NCI-H146 (cell line): ENCODE measurements at places on chromosomes 2 and 18.

DNA sequence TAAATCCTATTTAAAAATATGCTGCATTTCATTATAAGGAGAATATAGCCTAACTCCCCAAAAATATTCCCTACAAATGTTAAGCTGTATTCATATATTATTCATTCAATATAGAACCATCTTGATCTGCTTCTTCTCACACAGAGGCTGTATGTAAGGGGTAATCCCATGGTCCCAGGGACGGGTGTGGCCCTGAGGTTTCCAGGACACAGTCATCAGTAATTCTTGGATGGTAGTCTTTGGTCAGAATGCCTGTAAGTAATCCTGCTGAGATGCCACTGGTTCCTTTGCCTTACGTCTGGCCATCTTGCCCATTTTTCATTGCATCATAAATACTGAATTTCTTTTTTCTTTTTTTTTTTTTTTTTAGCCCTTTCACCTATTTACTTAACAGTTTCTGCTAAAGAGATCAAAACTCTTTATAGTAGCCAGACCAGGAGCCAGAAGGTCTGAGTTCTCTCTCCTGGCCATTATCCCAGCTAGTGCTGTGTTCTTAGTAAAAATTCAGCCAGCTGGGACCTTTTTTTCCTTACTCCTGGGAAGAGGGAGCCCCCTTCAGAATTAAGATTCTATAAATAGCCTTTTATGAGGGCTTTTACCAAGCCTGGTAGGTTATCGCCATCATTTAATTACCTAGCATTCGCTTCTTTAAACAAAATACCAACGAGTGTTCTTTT, 134.9 kb downstream of the SOX11 start:
- no peak for DNase-seq

DNA sequence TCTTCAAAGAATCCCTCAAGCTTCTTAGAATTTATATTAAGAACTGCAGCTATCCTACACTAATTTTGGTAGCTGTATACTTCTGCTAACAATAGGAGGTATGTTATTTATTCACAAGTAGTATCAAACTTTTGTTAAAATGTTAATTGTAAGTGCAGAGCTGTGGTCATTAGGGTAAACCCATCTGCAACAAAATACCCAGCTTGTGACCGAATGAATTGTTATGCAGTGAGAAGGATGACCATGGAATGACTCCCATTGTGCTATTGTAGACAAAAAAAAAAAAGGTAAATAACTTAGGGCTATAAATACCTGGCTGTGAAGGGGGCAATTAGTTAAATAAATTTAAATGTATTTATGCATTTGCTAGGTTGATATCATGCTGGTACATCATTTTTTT, 186.1 kb downstream of the ADCYAP1 start:
- DNase-seq: peak; percentile 84

DNA sequence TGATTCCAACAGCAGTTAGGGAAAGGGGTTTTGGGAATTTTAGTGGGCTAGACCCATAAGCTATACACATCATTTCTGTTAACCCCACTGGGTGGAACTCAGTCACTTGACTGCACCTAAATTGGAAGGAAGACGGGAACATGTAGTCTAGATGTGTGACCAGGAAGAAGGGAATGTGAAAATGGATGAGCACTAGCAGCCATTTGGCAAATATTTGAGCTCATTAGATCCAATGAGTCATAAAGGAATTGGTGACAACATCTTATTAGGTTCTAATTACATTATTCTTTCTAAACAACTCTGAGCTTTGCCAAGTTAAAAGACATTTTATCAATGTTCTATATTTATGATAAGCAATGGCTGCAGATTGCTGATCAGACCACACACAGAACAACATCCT, 400.6 kb downstream of the IRS1 start:
- no peak for DNase-seq

GRCh38 chr2:123609077-123609476, 416.0 kb upstream of the CNTNAP5 start:
- no peak for DNase-seq

- no peak for DNase-seq
Measured at GRCh38 chr2:3610881-3611505, 16.1 kb downstream of the COLEC11 start.

GRCh38 chr2:195057001-195057400, 600.0 kb upstream of the SLC39A10 start:
- no peak for DNase-seq

DNA sequence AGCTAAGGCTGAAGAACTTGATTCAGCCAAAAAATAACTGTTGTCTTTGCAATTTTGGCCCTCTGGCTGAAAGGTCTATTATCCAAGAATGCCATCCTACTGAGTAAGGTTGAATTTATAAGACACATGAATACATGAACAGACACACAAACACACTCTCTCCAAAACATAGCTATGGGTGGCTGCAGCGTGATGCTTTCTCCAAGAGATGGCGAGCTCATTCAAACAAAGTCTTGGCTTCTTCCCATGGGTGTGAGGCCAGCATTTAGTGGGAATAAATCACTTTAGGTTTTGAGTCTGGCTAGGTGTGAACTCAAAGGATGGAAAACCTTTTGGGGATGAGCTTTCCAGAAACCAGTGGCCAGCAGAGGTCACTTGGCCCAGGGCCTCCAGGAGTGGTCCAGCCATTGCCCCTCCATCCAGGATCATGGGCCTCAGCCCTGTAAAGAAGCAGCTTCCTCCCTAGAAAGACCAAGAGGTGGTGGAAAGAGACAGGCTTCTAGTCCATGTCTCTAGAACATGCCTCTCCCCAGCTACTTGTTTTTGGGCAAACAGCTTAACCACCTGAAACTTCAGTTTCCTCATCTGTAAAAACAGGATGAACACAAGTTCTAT, 11.0 kb upstream of the OSR1 start:
- peak; percentile 51 for DNase-seq

- DNase-seq: no peak
Measured at GRCh38 chr18:43680096-43680495, 402.8 kb upstream of the SYT4 start.

DNA sequence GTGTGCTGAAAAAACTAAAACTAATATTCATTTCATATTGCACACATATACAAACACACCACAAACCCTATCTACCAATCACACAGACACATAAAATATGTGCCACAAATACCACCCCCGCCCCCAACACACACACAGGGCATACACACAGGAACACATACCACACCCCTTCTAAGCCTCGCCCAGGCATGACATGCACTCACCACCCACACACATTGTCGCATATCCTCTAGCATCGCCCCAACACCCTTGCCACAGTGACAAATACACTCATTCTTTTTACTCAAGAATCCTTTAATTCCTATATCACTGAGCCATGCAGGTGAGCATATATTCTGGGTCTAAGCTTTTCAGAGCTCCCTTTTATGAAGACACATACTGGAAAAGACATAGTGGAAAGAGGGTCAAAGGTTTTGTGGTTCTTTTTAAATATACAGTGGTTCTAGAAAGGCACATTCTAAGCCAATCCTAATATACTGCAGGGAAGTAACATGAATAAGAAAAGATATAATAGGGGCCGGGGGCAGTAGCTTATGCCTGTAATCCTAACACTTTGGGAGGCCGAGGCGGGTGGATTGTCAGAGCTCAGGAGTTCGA, 24.5 kb upstream of the LCLAT1 start:
- peak; percentile 23 for DNase-seq

DNA sequence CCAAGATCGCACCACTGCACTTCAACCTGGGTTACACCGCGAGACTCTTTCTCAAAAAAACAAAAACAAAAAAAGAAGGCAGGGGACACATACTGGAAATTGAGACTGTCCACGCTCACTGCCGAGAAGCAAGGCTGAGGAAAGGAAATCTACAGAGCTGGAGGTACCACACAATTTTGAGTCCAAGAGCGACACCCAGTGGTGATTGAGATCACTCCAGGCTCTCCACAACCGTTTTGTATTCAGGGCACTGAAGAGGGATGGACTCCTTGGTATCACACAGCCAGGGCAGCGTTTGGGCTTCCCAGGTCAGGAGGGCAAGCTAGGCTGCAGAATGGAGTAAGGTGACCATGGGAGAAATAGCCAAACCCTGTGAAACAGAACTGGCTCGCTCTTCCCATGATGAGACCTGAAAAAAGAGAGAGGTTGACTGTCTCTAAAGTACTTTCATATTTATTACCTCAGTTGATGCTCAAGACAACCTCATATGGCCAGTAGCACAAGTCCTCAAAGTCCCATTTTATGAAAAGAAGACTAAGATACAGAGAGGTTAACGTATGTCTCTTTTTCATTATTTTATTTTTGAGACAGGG, 74.5 kb upstream of the YPEL5 start:
- peak; percentile 45 for DNase-seq

- DNase-seq: no peak
Measured at GRCh38 chr2:44956843-44957242, 15.3 kb downstream of the SIX3 start.

DNA sequence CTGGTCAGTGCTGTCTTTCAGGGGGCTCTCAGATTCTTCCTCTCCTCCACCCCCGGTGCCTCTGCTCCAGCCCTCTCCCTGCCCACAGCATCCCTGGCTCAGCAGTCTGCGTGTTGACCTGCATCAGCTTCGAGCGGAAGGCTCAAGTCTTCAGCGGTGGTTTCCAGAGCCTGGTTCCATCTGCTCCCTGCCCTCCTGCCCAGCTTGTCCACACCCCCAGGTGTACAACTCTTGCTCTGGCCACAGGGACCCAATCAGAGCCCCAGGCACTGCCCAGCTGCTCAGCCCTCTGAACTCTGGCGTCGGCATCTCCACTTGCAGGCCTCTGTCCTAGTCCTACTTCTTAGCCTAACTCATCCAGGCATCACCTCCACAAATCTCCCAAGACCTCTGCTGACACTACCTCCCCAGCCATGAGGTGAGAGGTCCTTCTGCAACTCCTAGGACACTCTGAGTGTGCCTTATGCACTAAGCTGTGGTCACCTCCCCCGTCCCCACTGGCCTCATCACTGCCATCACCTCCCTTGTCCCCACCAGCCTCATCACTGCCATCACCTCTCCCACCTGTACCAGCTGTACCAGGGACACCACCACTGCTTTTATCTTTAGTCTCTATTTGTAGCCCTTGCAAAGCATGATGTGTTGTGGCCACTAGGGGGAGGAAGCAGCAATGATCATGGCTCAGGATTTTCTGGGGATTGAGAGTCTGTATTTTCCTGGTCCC, 60.9 kb downstream of the EDAR start:
- DNase-seq: peak; percentile 48

GRCh38 chr2:234308813-234309195, 188.1 kb downstream of the ARL4C start:
- DNase-seq: no peak

GRCh38 chr18:47883771-47884413, 46.6 kb downstream of the SMAD2 start:
- DNase-seq: no peak

DNA sequence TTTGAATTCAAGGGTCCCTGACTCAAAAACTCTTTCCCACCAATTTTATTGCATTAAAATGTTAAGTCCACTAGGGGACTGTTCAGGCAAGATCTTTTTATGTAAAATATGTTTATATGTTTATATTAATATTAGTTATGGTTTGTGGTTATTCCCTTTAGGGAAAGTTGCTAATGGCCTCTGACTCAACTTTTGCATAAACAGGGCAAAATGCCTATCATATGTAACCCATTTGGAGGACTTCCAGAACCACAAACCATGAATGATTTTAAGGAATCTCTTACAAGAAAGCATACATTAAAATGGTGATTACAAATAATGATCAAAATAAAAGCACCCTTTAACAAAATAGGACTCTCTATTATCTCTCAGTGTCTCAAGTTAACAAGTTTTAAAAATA, 1484.5 kb upstream of the ZEB2 start:
- DNase-seq: no peak

- DNase-seq: peak; percentile 49
Measured at GRCh38 chr18:23442958-23443357, 10.1 kb upstream of the RIOK3 start.

DNA sequence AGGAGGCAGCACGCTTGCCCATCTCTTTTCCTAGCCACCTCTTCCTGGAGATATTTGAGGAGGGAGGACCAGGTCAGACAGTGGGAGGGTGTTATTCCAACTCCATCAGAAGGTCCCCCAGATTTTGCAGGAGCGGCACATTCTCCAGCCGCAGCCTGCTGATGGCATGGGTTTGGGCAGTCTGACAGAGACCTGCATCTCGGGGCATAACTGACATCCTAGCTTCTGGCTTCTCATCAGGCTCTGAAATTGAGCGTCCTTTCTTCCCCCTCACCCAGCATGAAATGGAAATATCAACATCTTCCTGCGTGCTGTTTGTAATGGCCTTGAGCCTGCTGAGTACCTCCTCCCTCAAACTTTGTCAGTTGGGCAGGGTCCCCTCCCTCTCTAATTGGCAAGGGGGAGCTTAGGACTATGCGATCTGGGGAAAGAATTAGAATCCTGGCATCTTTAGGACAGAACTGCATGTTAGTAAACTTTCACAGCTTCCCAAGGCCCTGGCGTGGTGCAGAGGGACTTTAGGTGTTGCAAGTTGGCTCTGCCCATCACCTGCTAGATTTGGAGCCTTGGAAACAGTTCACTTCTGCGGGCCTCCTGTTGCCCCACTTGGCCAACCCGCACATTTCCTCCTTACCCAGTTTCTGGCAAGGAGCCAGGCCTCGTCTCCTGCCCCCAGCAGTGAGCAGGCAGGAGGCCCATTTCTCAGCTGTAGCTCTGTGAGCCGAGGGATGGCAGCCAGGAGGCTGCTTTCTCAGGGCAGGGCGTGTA, 2.2 kb downstream of the ITM2C start:
- no peak for DNase-seq

DNA sequence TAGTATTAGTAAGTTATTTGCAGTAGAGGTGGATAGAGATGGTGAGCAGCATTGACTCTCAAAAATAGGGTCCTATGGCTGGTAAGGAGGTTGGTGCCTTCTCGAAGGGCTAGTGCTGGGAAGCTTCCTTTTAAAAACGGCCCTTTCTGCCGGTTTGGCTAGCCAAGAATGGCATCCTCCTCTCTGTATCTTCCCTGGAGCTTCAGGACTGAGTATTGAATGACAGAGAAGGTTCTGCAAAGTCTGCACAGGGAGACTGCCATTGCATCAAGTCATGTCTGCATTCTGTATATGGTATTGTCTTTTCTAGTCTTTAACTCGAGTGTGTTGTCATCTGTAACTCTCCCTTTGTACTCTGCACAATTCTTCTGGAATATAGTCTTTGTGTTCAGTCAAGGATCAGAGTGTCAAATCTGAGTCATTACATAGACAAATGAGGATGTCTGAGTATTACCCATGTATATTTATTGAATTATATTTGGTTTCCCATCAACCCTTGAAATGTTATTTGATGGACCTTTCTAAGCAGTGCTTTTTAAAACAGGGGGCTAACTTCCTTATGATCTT, 1.1 kb downstream of the LDLRAD4 start:
- no peak for DNase-seq

- no peak for DNase-seq
Measured at GRCh38 chr2:113281910-113282746, 3.4 kb upstream of the PAX8 start.

DNA sequence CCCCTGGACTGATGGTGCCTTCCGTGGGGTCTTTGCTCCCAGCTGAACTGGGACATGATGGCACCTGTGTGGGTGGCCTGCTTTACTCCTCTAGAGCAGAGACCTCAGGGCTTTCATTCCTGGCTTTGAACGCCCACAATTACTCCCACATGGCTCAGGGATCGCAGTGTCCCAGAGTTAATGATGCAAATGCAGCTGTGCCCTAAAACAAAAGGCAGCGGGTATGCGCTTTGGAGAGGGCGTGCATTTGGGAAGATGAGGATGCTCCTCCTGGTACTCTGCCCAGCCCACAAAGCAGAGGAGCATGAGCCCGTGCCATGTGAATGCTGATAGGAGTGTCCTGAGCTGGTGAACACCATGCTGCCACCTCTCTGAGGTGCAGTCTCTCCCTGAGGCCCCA, 173.4 kb downstream of the FHOD3 start:
- DNase-seq: no peak
